Right atrium auricular region (tissue), 2 donors: ENCODE measurements at places on chromosomes 1 and 21. TPM values are rescaled to one million over a fixed set of nuclear protein-coding genes. Genes with fewer than 3 reads are reported as not detected.

GRCh38 chr1:226487921-226488320 is 60.6 kb upstream of the STUM start:
- no peak for DNase-seq

The FCRL5 gene
- not detected for total RNA-seq

GRCh38 chr1:179038528-179039281 is 13.0 kb downstream of the FAM20B start:
- no peak for DNase-seq

The AGT gene
- 86.3 TPM for total RNA-seq

The KIF17 gene
- total RNA-seq = 2.6 TPM

The GLRX2 gene
- 6.8 TPM for total RNA-seq

The MFAP2 gene
- total RNA-seq = 8.6 TPM

DNA sequence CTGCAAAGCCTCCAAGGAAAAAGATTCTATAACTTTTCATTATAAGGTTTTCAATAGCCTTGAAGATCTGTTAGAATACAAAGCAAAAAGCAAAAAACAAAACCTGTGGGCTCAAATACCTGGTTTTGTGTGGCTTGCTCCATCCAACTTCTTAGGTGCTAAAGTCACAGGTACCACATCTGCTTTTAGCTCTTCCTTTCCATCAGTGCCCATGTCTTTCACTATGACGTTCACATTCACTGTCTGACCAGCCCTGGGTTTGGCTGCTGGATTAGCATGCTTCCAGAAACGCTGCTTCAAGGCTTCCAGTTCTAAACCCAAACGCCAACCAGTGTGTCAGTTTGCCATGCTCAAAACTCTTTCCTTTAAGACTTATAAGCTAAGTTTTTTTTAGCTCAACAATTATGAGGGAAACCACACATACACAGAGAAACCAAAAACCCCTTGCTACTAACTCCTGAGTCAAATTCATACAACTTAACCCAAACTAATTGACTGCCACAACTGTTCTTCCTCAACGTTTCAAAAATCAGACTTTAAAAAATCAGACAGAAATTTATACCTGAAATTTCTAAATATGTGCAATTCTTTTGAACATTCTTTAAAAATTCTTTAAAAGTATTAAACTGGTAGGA is 16.0 kb downstream of the CLSPN start:
- DNase-seq = no peak

The CNKSR1 gene
- 1.3 TPM for total RNA-seq
